Activated CD4-positive, alpha-beta T cell treated with anti-CD3 and anti-CD28 coated beads, Interleukin-2, amount 50 U/mL, for 4 hours (primary cell): ENCODE measurements at places on chromosomes 3 and 15.

DNA sequence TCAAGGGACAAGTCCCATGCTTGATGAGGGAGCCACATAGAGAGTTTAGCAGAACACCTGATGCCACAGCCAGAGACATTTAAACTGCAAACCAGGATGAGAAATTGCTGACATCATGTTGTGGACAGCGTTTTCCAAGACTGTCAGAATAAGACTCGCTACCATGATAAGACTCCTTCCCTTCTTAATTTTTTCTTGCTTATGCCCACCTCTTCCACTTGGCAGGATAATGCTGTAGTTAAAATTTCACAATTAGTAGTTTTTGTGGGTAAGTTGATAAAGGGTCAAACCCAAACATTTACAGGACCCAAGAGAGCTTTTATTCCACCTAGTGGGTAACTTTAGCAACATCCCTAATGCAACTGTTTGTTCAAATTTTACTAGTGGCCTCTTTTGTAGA lies 3.0 kb upstream of the PIAS1 start:
- DNase-seq, result no peak

- DNase-seq, result no peak
Observed at GRCh38 chr15:46270481-46271147, 635.8 kb downstream of the SQOR start.

DNA sequence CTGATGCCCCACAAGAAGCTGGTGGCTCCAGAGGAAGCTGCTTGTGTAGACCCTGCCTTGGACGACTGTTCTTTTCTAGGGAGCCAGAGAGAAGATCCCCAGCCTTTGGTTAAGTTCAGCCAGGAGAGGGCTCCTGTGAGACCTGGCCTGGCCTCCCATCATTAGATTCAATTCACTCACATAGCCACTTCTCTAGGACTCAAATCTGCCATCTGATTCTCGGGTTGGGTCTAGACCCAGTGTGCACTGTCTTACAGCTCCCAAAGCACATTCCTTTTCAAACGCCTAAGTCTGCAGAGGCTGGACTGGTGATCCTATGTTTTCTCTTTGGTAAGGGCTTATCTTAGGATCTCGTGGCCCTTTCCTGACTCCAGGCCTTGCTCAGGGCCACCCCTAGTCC lies 81.7 kb upstream of the NPHP3 start:
- no peak for DNase-seq

- DNase-seq, result no peak
Observed at GRCh38 chr3:69231929-69232440, 109.6 kb upstream of the LMOD3 start.

DNA sequence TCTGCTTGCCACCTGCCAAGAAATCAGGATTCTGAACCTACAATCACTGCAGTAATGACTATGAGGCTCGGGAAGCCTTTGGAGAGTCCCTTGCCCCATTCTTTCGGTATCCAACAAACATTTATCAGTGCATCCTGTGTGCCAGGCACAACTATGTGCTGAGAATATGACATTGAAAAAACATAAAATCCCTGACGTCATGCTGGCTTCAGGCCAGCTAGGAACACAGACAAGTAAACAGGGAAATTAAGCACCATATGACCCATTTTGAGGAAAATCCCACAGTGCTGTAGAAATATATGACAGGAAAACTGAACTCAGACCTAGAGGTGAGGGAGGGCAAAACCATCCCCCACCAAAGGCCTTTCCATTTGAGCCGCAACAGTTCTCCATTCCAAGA lies 34.1 kb upstream of the DET1 start:
- DNase-seq, result no peak

- DNase-seq, result no peak
Observed at GRCh38 chr15:99264125-99264524, 12.8 kb downstream of the LRRC28 start.

GRCh38 chr3:197519801-197520211 lies 36.0 kb downstream of the BDH1 start:
- no peak for DNase-seq

- DNase-seq, result no peak
Observed at GRCh38 chr3:133812872-133813271, 7.3 kb downstream of the SRPRB start.

- DNase-seq, result no peak
Observed at GRCh38 chr3:33058765-33059164, 38.2 kb downstream of the GLB1 start.

DNA sequence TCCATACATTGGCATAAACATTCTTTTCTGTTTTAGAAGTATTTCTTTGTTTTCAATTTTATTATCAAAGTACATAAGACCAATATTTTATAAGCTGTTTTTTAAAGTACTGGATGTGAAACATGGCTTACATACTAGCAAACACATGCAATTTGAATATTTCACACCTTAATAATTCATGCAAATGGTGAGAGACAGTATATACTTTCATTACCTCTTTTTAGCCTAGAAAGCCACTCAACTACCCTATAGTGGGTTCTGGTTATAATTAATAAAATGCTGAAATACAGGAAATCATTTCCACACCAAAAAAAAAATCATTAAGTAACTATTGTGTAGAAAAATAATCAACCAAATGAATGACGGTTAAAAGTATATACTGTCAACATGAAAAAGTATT lies 38.5 kb upstream of the MELTF start:
- DNase-seq, result no peak

GRCh38 chr15:101127506-101128076 lies 124.3 kb downstream of the CHSY1 start:
- DNase-seq, result no peak

- no peak for DNase-seq
Observed at GRCh38 chr3:45582430-45582829, 12.1 kb upstream of the LIMD1 start.

DNA sequence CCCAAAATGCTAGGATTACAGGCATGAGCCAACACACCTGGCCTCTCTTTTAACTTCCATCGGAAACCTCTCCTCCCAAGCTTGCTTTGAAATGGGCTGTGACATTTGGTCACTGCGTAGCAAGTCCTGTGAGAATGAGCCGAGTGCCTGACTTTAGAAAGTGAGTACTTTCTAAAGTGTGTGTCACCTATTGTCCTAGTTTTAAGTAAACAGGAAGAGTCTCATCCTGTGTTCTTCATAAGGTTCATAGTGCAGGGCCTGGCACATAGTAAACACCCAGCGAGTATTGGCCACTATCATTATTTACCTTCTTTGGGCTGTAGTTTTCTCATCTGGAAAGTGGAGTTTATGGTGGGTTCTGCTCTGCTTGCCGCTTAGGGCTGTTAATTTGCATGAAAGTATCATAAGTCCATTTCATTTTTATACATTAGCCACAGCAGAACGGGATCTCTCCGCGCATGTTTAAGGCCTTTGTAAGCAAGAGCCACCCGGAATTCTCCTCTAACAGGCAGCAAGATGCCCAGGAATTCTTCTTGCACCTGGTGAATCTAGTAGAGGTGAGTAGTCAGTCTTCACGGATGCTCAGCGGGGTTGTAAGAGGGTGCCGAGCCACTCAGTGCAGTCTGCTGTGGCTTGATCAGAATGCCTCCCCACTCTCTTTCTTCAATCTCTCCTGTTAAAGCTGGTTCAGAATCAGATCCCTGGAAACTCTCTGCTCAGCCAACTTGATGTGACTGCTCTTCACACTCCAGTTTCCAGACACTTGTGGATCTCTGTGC lies 87.2 kb downstream of the USP13 start:
- DNase-seq, result no peak

DNA sequence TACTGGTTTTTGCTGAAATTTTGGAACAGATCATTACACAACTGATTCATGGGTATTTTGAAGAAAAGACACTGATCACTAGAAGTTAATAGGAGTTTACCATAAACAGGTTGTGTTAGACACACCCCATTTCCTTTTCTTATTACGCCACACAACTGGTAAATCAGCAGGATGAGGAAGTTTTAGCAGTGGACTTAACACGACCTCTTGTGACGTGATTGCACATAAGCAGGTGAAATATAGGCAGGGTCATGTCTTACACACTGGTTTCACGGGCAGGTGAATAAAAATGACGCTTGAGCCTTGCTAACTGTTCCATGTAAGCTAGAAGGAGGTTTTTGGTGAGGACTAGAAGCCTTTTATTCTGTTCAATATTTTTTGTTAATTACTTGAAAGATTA lies 27.1 kb upstream of the TPRG1 start:
- DNase-seq, result no peak

GRCh38 chr3:60812502-60812901 lies 438.8 kb downstream of the FHIT start:
- no peak for DNase-seq

GRCh38 chr15:59168536-59168935 lies 38.1 kb upstream of the LDHAL6B start:
- no peak for DNase-seq

- DNase-seq, result no peak
Observed at GRCh38 chr3:46304739-46305138, 49.2 kb upstream of the CCR2 start.

DNA sequence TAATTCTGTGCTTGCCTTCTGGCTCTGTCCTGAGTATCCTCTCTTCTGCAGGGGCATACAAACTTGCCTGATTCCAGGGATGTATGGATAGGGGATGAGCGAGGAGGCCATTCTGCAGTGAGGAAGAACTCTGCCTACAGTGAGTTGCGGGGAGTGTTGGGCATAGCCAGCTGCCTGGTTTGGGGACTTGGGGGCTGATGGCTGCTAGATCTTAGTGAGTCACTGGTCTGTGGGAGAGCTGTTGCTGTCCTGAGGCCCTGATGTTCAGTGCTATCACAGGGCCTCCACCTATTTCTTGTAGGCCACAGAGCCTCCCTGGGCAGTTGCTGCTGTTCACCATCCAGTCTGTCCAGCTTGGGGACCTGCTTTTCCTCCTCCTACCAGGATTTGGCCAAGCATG lies 20.3 kb downstream of the CDAN1 start:
- DNase-seq, result no peak
